ENCODE measurements at places on chromosomes 6 and 20.

- DNase-seq = no peak
Measured at GRCh38 chr20:43944653-43945235, 30.1 kb downstream of the TOX2 start.

DNA sequence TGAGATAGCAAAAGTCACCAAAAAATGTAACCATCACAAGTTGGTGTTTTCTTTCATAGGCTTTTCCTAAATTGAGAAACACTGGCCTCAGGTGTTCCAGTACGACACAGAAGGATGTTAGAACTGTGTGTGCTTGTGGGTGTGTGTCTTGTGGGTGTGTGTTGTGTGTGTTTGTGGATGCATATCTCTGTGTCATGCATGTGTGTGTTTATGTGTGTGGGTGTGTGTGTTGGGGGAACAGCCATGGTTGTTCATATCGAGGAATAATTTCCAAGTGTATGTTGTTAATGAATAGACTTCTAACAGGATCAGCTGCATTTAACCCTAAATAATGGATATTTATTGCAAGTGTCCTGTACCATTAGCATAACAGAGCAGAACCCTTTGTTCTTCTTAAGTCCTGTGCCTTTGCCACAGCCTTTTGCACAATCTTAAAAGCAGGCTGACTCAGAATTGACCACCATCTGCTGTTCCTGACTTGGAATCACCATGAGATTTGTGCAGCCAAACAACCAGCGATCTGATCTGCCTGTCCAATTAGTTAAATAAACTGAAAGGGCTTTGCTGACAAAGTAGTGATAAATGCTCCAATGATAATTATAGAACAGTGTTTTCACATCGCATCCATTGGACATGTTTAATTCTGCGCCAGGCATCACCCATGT is 7.6 kb downstream of the CD93 start:
- DNase-seq = no peak

DNA sequence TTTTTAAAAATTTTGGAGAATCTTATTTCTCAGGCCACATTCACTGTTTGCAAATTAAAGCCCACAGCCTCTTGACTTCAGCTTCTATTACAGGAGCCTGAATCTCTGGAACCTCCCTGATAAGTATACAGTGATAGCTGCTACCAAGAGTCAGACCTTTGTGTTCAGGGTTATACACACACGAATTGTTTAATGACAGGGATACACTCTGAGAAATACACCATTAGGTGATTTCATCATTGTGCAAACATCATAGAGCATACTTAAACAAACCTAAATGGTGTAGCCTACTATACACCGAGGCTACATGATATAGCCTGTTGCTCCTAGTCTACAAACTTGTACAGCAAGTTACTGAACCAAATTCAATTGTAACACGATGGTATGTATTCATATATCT is 473.9 kb downstream of the PKHD1 start:
- no peak for DNase-seq

DNA sequence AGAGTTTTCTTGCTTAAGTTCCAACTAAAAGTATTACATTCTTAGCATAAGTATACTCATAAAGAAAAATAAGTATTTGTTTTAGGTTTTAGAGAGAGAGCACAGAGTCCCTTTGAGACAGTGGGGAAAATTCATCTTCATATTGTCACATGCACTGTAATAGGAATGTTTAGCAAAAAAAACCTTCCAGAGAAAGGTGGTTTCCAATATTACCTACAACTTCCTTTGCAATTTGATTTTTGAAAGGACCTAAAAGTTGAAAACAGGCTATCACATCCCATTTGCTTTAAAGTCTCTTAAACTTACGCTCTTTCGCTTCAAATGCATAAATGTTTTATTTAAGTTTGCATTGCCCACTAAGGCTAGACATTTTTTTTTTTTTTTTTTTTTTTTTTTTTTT is 86.4 kb downstream of the OPRM1 start:
- DNase-seq = no peak

DNA sequence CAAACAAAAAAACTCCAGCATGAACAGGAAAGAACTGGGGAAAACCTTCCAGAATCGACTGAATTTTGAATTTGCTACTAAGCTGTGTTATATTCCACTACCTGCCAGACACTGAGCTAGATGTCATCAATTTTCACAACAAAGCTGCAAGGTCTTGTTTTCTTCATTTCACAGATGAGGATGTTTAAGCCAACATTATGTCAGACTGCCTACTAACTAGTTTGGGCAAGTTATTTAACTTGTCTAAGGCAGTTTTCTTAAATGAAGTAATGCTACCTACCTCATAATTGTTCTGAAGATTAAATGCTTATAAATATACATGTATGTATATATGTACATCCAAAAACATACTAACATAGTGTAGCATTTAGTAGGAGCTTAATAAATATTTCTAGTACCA is 144.4 kb downstream of the MMS22L start:
- DNase-seq = no peak

- no peak for DNase-seq
Measured at GRCh38 chr6:158509465-158509864, 50.4 kb upstream of the TMEM181 start.

- DNase-seq = no peak
Measured at GRCh38 chr6:36023996-36024795, at the start of gene SLC26A8. TSS of gene SLC26A8 (minus strand) at chr6:36024641. CDS start at chr6:36019707, 4,934 bp downstream.

GRCh38 chr6:2008383-2008976 is 236.9 kb downstream of the GMDS start:
- no peak for DNase-seq

GRCh38 chr6:86937219-86938079 is at the start of gene HTR1E:
TSS of gene HTR1E (plus strand) at chr6:86937528. CDS start at chr6:87015335, 77,807 bp downstream.
- no peak for DNase-seq

DNA sequence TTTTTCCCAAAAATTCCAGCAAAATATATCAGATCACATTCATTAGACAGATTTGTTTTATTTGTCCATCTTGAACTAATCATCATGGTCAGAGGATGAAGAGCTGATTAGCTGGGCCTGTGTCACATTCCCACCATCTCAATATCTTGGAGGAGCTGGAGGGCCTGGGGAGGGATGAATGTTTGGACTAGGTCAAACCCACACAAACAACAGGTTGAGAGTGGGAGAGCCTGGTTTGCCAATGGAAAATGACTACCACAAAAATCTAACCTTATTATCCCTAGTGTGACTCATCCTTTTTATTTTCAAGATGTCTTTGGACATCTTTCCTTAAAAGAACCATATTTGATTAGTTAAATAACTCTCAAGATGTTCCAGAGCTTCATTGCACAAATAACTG is 242.4 kb downstream of the OGFRL1 start:
- no peak for DNase-seq

DNA sequence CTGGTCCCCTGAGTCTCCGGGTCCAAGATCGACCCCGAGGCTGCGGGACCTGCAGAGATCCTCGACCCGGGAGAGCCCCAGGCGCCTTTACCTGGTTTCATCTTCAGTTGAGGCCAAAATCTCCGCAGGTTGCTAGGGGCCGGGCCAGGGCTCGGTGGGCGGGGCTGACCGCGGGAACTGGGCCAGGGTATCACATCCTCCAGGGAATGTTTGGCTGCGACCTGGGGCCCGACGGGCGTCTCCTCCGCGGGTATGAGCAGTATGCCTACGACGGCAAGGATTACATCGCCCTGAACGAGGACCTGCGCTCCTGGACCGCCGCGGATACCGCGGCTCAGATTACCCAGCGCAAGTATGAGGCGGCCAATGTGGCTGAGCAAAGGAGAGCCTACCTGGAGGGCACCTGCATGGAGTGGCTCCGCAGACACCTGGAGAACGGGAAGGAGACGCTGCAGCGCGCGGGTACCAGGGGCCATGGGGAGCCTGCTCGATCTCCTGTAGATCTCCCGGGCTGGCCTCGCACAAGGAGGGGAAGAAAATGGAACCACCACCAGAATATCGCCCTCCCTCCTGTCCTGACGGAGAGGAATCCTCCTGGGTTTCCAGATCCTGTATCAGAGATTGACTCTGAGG is 53.8 kb upstream of the POLR1H start:
- DNase-seq = no peak

DNA sequence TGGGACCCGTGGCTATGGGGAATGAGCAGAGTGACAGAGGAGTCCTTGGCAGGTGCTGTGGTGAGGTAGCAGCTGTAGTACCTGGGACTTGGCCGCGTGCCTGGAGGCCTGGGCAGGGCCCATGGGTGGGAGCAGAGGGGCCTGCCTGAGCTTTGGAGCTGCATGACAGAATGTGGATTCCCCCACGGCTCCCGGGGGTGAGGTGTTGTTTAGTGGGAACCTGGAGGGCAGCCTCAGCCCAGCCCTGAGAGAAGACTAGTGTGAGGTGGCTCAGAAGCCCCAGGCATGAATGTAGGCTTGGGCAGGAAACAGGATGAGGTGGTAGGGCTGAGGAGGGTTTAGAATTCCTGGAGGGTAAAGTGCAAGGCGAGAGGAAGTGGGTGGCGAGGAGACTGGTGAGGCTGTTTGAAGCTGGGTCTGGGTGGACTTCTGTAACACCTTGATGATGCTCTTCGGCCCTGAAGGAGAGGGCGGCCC is 86.5 kb upstream of the SCP2D1 start:
- no peak for DNase-seq

- no peak for DNase-seq
Measured at GRCh38 chr6:1708122-1708521, 98.4 kb downstream of the FOXC1 start.

DNA sequence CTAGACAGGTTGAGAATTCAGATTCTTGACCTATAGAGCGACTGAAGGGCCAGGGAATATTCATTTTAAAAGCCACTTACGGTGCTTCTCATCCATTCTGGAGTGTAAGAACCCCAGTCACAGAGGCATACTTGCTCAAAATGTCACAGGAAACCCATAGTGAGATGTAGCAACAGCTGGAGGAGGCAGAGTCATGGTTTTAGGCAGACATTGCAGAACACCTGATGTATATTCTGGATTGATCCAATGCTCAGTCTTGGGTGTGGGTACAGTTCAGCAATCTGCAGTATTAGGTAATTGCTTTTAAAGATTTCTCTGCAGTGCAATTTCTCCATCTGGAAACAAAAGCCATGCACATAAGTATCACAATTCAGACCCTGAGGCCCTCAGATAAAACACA is 137.4 kb upstream of the SLC22A23 start:
- no peak for DNase-seq

DNA sequence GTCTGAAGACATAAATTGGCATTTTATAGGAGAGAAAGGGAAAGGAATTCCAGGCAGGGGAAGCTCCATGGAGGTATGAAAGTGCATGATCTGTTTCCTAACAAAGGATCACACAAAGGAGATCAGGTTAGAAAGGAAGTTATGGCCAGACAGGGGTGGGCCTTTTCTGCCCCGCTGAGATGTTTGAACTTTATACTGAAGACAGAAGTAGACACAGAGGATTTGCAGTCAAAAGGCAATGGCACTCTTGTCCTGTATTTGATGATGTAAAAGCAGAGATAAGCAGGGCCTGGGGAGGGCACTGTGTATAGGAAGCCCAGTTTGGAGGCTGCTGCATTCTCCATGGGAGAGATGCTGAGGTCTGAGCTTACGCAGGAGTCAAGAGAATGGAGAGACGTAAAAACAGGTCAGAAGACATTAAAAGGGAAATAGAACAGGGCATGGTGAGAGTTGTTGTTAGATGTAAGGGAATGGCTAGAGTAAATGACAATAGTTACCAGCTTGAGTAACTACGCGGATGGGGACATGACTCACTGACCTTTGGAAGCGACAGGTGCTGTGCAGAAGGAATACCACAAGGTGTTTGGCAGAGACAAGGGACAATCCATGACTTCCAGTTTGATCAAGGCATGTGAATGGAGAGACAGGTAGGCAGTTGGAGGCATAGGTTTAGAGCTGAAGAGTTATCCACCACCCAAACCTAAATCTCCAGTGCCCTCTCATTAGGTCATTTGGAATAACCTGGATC is 190.6 kb upstream of the SASH1 start:
- DNase-seq = no peak

DNA sequence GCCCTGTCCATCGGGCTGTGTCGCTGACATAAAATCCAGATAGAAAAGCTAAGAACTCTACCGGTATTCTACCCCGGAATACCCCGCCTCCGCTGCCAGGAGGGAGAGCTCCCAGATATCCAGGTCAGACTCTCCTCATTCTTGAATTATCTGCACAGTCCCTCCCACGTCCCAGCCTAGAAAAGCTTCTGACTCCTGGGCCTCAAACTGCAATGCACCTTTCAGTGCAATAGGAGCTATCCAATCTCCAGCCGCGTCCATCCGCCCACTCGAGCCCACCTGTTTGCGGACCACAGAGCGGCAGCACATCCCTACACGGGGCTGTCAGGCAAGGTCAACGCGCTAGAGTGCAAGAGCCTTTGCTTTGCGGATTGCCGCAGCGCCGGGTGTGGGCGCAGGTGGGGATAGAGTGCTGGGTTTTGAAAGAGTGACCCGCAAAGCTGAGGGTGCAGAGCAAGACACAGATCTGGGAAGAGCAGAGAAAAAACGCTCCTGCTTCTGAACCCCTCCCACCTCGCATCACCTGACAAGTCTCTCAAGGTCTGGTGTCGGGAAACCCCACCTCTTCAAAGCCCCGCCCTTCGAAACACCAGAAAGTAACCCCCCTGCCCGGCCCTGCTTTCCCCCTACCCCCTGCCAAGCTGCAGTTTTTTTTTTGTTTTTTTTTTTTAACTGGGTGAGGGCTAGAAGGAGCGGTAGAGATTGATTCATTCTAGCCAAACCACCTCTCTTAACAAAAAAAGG is 1.3 kb downstream of the TAPBP start:
- DNase-seq = peak; percentile 33

GRCh38 chr6:138909511-138909910 is 78.5 kb downstream of the REPS1 start:
- no peak for DNase-seq

- no peak for DNase-seq
Measured at GRCh38 chr20:61664556-61665320, 400.9 kb downstream of the TAF4 start.

DNA sequence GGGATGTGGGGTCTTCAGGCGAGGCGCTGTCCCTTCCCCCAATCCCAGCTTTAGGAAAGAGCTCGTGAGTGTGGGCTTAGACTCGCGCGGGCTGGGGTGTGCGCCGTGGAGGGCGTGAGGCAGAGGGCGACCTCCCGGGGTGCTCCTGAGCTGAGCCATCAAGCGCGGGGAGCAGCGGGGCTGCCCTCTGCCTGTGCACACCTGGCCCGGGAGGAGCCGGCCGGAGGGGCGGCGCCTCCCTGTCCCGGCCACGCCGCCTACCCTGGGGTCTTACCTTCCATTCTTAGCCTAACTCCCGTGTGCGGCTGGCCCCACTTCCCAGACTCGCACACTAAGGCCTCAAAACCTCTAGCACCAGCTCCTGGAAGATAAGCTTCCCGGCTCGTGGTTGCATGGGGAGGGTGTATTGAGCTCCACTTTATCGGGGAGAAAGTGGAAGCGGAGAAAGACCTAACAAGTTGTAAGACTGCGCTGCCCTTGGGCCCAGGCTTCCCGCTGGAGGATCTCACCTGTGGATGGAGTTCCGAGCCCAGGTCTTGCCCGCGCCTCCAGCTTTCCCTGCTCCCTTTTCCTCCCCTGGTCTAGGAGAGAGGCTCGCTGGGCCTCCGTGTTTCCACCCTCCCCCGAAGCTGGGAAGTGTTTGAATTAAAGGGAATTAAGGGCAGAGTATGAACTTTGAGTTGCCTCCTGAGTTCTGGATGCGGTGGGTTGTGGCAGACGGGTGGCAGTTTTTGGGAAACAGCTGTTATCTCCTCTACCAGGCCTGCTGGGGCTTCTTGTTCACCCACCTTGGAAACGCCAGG is 1.2 kb downstream of the DNMT3B start:
- DNase-seq = no peak

- DNase-seq = no peak
Measured at GRCh38 chr20:20215976-20216727, 151.8 kb upstream of the INSM1 start.
